ENCODE measurements at places on chromosomes 13 and 19. TPM values are rescaled to one million over a fixed set of nuclear protein-coding genes. Genes with fewer than 3 reads are reported as not detected.

DNA sequence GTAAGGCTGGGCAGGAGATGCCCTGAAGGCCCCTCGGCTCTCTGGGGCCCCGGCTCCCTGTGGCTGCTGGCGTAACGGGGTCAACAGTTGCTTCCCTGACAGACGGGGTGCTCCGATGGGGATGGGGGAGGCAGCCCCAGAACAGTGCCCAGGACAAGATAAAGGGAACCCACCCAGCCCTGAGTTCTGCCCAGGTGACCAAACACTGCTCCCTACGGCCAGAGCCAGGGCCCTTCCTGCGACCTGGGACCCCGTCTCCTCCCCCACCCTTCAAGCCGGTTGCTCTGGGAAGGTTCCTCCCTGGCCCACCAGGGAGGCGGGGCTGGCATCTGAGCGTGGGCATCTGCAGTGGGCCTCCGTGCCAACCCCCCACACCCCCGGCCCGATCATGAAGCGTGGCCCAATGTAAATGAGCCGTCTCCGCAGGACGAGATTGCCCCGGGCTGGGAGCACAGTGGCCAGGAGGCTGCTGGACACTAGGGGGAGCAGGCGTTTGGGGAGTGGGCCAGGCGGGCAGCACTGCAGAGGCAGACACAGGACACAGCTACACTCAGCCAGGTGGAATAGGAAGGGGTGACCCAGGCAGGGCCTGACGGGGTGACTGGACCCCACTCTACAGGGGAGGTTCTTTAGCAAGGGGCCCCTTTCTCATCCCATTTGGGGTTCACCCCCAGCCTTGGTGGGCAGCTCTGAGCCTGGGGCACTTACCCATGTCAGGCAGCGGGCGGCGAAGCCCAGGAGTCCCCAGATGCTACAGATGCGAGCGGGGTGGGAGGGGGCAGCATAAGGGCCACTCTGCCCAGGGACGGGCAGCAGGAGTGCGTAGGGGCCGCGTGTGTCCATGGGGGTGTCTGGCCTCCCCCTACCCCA lies 1.2 kb upstream of the NKPD1 start:
- no peak for DNase-seq

- DNase-seq, result no peak
Observed at GRCh38 chr19:19321141-19321577, 530 bp downstream of the MAU2 start.

GRCh38 chr13:89550938-89551337 lies 1796.5 kb upstream of the MIR17HG start:
- no peak for DNase-seq

DNA sequence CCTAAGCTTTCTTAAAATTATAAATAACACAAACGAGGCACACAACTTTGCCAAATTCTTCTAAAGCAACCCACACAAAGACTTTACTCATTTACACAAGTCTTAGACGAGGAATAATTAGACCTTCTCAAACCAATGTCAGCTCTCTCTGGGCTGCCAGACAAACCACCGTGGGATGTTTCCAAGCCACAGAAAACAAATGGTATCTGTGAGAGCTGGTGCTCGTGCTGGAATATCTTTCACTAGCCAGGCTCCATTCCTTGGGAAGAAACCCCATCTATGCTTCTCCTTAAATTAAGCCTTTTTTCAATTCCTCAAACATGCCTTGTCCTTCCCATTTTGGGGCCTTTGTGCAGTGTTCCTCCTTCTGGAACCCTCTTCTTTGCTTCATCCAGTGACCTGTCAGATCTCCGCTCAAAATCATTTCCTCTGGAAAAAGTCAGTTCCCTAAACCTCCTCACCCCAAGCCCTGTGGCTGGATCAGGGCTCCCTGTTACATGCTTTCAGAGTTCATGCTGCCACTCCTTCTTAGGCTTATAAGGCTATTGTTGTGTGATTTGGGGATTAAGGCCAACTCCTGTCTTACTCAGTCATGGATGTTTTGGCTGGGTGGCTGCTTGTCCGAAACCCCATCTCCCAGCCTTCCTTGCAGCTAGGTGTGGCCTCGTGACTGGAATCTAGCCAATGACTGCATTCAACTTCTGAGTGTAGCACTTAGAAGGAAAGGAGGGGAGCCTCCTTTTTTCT lies 64.2 kb upstream of the GTF2F2 start:
- DNase-seq, result no peak

- DNase-seq, result no peak
Observed at GRCh38 chr13:46982856-46983582, 86.2 kb upstream of the HTR2A start.

DNA sequence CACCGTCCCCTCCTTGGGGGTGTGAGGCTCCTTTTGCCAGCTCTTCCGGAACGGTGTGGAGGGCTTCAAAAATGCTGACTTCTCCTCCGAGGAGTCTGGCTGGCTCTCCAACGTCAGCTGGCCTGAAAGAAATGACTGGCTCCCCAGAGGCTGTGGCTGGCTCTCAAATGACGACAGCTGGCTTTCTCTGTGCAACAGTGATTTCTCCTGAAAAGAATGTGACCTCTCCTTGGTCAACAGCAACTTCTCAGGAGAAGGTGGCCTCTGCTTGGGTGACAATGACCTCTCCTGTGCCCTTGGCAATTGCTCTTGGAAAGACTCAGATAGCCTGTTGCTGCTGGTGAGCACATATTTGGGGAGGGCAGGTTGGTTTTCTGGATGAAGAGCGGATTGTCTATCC lies 29.2 kb downstream of the ONECUT3 start:
- no peak for DNase-seq

DNA sequence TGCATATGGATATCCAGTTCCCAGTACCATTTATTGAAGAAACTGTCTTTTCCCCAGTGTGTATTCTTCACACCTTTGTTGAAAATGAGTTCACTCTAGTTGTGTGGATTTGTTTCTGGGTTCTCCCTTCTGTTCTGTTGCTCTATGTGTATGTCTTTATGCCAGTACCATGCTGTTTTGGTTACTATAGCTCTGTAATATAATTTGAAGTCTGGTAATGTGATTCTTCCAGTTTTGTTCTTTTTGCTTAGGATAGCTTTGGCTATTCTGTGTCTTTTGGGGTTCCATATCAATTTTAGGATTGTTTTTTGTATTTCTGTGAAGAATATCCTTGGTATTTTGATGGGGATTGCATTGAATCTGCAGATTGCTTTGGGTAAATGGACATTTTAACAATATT lies 35.2 kb downstream of the ZNF136 start:
- no peak for DNase-seq

DNA sequence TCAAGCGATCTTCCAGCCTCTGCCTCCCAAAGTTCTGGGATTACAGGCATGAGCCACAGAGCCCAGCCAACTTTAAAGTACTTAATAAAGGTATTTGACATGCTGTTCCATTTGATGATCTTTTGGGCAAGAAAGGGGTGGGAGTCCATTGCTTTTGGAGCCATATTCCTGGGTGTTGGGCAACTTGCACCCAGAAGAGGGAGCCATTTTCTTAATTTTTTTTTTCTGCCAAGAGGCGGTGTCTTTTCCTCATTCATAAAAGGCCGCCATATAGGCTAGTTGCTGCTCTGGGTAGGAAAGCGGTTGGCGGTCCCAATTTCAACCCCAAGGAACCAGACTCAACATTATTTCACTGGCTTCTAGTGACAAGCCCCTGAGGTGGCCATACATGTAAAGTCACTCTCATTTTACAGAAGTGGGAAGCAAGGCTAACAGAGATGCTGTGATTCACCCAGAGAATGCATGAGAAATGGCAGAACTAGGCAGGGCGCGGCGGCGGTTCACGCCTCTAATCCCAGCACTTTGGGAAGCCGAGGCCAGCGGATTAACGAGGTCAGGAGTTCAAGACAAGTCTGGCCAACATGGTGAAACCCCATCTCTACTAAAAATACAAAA lies 139.6 kb downstream of the CACNA1A start:
- DNase-seq, result no peak

DNA sequence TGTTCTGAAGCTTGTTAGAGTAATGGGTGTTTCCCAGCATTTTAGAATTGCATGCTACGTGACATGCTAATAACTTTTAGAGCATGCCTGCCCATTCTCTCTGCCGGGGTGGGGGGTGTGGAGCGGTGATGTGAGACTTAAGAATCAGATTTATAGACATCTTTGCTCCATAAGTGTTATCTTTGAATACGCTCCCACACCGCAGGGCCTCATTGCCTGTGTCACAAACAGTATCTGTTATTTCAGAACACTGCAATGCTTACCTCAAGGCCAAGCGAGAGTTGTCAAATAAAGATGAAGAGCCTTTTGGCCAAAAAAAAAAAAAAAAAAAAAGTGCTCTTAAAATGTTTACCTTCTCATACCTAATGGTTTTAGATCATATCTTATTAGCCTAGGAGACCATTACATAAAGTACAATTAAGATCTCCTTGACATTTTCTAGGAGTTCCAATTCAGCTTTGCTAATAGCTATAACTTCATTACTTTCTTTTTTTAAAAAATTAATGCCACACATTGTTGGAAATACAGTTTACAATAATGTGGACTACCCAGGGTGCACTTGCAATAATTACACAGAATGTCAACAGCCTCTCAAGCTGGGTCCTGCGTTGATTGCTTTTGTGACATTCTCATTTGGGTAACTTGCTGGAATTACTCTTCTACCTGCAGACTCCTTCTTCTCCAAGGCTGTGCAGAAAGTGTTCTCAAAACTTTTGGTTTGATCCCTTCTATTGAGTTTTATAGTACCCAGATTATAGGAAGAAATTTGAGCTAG lies 525.3 kb downstream of the KLF12 start:
- no peak for DNase-seq

- DNase-seq, result no peak
Observed at GRCh38 chr19:16824658-16825311, 4.4 kb upstream of the SIN3B start.

DNA sequence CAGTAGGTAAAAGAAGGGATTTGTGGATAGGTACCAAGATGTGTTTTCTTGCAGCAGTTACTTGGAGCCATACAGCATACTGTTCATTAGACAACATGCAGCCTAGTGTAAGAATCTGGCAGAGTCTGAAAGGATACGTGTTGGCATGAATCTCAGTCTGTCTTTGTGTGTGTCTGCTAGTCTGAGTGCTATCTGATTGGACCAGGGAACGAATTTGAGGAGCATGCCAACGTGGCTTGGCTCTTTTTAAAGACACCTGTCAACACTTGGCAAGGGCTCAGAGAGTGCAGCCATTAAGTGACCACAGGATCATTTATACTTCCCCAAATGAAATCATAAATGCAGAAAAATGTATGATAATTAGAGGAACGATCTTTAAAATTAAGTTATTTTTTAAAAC lies 27.6 kb upstream of the ATXN8OS start:
- DNase-seq, result no peak

DNA sequence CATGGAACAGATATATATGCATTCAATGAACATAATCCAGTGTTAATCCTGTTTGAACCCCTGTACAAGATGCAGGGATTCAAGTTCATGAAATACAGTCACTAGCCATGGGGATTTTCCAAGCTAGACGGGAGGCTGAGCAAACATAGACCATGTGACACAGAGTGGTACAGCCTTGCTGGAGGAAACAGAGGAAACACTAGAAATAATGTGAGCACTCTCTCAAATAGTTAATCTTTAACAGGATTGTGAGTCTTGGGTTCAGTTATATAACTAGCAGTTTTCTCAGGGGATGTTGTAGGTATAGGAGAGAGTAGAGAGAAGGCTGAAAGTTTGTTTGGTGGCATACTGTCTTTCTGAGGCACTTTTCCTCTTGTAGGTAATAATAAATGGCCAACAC lies 13.9 kb upstream of the LGALS16 start:
- DNase-seq, result no peak

DNA sequence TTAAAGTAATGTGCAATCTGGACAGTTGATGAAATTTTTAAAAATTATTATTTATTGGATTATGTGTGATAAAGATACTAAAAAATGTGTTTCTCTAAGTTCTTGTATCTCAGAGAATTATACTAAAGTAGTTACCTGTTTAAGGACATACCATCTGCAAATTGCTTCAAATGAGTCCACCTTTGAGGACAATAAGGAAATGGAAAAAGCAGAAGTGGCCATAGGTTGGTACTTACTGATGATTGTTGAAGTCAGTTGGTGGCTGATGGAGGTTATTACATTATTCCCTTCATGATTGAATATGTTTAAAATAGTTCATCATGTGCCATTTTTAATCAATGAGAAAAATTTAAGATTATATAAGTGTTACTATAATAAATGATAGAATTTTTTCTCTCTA lies 367.0 kb downstream of the MYO16 start:
- DNase-seq, result no peak

DNA sequence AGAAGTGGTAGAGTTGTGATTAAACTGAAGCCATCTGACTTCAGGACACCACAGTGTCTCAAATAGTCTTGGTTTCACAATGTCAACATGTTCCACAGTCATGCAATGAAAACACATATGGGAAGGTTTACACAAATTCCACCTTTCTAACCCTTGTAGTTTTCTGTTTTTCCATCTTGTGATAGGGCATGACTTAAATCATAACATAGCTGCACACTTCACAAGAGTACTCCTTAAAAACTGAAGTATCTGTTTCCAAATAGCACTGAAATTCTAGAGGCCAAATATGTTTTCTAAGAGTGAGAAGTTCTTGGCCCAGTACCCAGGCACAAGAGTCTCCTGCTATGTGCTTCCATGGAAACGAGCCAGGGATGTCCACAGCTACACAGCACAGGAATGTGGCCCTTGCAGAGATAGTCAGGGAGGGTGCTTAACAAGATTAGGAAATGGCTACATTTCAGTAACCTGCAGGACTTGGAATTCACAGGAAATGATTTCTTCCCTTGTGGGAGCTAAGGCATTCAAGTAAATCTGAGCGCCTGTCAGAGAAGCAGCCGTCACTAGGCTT lies 269.1 kb downstream of the NDFIP2 start:
- DNase-seq, result peak; percentile 59

ZNF724 gene
- total RNA-seq, result 1.3 TPM

ZNF470 gene
- total RNA-seq, result 2.6 TPM

PCSK4 gene
- 1.4 TPM for total RNA-seq

PCDH17 gene
- total RNA-seq, result 2.2 TPM

FXYD7 gene
- not detected for total RNA-seq

THSD1 gene
- total RNA-seq, result 4.4 TPM

CNN1 gene
- 59.5 TPM for total RNA-seq

ZNF625 gene
- 3.2 TPM for total RNA-seq

All from Right ventricle myocardium superior (tissue), 1 donor.